ENCODE measurements at places on chromosomes 7 and 10.

GRCh38 chr10:106038246-106038645, 1126.3 kb downstream of the SORCS1 start:
- no peak for DNase-seq

- DNase-seq, result peak; percentile 74
These were observed 26.2 kb upstream of the ABLIM1 start for GRCh38 chr10:114684084-114684821.

DNA sequence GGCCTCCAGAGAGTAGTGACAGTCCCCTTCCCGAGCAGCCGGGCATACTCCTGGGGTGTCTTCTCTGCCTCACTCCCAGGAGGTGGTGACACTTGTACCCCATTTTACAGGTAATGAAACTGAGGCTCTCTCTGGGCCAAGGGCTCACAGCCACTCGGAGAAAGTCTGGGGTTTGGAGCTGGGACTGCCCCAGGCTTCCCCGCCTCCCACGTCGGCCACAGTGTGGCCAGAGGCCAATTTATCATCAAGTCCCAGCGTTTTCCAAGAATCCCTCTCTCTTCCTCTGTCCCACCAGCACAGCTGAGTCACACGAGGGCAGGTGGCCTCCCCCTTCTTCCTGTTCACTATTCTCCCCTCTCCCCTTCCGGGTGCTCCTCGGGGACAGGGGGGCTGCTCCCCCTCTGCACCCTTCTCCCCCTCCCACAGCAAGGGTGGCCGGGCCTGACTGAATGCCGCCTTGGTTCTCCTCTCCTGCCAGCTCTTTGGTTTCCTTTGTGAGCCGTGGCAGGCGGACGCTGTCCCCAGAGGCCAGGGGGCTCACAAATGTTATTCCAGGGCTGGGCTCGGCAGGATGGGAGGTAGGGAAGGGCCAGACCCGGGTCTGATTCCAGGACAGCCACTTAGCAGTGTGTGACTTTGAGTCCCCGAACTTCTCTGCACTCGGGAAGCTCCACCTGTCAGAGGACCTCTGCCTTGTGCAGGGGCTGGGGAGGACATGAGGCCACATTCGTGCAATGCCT, 17.7 kb downstream of the CLIP2 start:
- DNase-seq, result peak; percentile 88

GRCh38 chr7:157255201-157255606, 81.6 kb upstream of the DNAJB6 start:
- DNase-seq, result no peak

DNA sequence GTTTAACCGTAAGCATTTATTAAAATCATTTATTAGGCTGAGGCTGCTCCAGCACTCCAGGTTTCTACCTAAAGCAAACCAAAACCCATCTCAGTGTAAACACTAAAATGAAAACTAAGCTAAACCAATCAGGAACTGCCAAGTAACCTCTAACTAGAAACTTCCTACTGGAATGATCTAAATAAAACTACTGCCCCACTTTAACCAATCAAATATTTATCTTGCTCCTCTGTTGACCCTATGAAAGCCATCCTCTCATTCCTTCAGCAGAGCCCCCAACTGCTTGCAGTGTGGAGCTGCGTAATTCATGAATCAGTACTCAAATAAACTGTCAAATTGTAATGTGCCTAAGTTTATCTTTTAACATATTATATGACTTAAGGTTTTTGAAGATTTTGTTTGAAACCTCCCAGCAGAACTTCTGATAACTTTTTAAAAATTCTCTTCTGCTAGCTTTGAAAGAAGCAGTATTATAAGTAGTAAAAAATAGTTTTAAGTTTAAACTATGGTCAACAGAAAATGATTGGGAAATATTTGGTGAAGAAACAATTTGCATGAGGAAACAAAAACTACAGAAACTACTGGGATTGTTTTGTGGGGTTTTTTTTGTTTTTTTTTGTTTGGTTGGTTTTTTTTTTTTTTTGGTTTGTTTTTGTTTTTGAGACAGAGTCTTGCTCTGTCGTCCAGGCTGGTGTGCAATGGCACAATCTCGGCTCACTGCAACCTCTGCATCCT, 47.4 kb downstream of the GPR37 start:
- DNase-seq, result no peak

DNA sequence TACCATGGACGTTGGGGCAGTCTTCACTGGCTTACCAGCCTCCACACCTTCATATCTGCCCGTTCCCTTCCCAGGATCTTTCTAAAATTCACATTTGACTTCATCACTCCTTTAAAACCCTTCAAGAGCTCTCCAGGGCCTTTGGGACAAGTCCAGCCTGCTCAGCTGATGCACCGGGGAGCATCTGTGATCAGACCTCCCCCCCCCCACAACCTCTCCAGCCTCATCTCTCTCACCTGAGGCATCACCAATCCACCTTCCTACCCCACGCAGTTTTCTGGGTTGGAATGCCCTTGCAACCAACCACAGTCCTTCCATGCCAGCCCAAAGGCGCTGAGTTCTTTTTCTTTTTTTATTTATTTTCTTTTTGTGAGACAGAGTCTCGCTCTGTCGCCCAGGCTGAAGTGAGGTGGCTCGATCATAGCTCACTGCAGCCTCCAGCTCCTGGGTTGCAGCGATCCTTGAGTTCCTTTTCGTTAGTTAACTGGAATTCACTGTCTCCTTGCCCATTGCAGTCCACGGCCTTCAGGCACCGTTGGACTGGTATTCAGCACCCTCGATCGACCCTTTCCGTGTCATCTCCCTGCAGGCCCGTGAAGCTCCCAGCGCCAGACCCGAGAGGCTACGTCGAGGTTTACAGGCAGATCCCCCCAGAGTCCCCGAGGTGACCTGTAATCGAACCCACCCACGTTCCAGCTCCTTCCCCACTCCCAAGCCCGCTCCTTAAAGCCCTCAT, 654 bp downstream of the ALKBH4 start:
- no peak for DNase-seq

- no peak for DNase-seq
These were observed 262.8 kb upstream of the KLF14 start for GRCh38 chr7:130996833-130997231.

DNA sequence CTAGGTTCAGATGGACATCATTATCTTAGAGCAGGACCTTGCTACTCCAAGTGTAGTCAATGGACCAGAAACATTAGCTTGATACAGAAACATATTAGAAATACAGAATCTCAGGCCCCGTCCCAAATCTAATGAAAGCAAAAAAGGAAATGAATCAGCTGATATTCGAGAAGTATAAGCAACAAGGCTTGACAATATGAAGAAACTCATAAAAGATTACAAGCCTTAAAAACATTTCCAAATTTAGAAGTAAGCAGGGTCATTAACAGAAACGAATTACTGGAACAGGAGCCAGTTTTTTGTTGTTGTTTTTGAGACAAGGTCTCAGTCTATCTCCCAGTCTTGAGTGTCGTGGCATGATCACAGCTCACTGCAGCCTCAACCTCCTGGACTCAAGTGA, 40.5 kb upstream of the GSAP start:
- no peak for DNase-seq

DNA sequence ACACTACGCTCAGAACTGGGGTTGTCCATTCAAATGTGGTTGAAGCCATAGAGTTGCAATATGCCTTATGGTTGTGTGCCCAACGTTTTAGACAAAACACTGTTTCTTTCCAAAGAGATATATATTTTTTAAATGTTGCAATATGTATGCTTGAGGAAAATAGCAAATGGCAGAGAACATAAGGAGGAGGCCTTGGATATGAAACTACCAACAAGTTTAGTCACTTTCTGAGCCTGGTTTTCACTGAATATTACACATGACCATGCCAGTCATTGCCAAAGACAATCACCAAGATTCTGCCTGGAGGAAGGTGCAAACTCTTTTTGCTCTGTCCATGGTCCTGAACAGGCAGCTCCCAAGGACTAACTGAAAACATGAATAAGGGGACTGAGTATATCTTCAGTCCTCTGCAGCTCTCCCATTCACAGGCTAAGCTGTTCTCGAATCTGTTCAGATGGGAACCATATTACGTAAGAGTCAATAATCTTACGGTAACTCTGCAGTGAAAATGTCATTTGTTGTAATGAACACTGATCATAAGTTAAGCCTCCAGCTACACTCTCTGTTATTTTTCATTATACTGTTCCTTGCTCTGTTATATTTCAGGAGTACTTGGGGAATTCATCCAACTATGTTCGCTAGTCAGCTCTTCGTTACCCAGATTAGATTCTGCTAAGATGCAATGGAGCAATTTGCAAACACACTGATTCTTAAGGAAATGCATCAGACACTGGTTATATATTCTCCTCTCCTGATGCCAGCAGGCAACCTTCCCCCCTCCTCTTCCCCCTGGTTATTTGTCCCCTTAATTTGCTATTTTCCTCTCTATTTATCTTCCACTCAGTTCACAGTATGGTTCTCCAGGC, 90.7 kb upstream of the C1QL3 start:
- DNase-seq, result peak; percentile 61

DNA sequence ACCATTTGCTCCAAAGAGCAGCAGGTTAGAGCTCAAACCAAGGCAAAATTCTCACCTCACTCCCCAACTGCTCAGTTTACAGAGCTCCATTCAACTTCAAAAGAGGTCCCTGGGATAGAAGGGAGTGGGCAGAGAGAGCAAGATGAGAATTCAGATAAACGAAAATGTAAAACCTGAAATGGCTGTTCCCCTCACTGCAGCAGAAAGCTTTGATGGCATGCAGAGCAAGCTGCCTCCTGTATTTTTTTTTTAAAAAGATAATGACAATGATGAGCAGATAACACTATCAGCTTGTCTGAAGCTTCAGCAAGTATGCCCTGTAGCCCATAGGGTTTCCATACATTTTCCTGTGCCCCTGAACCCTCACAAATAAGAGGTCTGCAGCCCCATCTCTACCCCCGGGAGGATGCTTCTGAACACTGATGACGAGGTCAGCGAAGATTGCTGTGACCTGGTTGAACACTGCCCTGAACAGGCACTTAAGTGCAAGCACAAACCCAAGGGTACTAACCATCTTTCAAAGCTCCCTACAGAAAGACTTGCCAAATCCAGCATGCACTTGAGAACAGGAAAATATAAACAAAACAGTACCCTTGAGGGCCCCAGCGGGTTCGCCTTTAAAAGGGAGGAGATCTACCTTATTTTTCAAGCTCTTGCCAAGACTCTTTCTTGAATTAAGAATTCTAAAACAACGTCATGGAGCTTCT, 81.3 kb downstream of the GLI3 start:
- no peak for DNase-seq

DNA sequence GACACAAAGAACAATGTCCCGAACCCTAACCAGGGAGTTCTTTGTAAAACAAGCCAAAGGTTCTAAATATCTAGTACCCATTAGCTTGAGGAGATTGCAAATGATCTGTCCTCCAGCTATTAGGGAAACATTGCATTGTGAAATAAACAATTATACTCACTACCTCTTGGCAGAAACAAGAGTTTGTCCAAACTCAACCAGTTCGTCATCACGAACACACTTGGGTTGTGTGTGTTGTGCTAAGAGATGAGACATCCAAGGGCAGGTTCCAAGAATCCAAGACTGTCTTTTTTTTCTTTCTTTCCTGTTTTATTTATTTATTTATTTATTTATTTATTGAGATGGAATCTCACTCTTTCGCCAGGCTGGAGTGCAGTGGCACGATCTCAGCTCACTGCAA, 793.1 kb upstream of the AUTS2 start:
- DNase-seq, result no peak

GRCh38 chr7:90728568-90728967, 132.4 kb downstream of the CDK14 start:
- DNase-seq, result no peak

GRCh38 chr10:110723224-110723891, 79.2 kb downstream of the RBM20 start:
- DNase-seq, result no peak

- DNase-seq, result no peak
These were observed 23.2 kb downstream of the DPCD start for GRCh38 chr10:101611096-101611905.

DNA sequence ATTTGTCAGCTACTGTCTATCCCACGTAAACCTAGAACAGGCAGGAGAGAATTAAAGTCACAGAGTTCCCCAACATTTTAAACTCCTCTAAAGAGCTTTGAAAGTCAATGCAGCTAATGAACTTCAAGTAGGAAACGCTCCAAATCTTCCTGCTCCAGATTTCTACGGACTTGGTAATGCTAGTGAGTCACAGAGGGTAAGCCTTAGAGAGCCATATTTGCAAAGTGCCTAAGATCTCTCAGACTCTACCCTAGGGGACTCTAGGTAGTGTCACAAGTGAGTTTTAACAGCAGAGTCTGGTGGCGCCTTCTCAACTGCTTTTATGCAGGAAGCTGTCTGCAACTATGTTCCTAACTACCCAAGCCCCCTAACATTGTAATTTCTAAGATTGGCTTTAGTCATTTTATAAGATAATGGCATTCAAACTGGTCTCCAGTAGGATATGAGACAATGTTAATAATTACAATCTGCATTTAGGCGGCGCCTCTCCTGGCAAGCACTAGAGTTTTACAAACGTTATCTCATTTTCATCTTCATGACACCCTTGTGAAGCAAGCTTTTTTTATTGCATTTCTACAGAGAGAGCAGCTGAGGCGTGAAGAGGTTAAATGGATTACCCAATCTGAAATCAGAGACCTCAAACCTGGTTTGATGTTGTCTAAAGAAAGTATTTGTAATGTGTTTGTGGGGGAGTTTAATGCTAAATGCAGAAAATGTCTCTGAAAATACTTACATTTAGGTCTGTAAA, 22.0 kb upstream of the FZD1 start:
- DNase-seq, result peak; percentile 51

GRCh38 chr7:1724118-1724910, 54.2 kb downstream of the ELFN1 start:
- no peak for DNase-seq

GRCh38 chr7:138845711-138846110, 47.7 kb upstream of the ATP6V0A4 start:
- no peak for DNase-seq

DNA sequence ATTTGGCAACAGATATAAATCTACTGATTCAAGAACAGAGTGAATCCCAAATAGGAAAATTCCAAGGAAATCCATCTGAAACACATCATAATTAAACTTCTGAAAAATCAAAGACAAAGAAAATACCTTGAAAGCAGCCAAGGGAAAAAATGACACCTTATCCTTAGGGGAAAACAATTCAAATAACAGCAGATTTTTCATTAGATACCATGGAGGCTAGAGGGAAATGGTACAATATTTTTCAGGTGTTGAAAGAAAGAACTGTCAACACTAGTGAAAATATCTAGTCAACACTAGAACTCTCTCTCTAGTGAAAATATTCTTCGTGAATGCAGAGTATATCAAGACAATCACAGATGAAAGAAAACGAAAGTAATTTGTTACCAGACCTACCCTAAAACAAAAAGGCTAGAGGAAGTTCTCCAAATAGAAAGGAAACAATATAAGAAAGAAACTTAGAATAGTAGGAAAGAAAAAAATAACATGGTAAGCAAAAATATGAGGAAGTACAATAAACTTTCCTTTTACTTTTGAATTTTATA, 5.7 kb upstream of the FAM241B start:
- DNase-seq, result no peak

DNA sequence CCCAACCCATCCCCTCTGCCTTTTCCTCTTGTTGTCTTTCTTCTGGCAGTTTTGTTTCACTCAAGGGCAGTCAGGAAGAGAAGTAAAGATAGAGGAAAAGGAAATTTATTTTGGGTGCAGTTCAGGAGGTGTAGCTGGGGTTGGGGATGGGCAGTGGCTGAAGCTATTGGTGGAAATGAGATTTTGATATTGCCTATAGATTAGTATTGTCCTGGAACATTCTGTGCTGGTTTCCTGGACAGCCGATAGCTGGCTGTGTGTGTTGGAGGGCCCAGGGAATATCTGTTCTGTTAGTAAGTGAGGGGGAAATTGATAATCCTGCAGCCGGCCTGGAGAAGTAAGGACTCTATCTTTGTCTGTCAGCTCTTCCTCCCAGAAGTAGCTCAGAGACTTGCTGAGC, 107.8 kb downstream of the AUTS2 start:
- no peak for DNase-seq
